Stimulated activated CD8-positive, alpha-beta memory T cell treated with anti-CD3 and anti-CD28 coated beads, Interleukin-4, amount 100 ng/mL, for 1 hour (primary cell): ENCODE measurements at places on chromosomes 6 and 20.

GRCh38 chr6:43009124-43009523, 4.6 kb downstream of the MEA1 start:
- no peak for DNase-seq

DNA sequence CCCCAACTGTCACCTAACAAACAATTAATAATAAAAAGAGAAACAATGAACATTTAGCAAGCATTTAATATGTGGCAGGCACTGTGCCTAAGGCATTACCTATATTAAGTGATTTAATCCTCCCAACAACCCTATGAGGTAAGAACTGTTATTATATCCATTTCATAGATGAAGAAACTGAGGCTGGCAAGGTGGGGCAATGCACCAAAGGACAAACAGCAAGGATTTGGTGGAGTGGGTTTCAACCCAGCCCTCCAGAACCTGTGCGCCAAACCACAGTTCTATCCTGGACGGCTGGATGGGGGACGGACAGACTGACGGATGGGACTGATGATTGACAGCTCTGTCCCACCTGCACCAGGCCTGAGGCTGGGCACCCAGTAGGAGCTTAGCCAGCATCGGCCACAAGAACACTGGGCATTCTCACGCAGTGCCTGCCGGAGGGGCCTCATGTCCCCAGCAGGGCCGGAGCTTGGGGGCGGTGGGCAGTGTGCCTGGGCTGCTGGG, 24.6 kb downstream of the NOL4L start:
- DNase-seq, result no peak

- DNase-seq, result no peak
Observed at GRCh38 chr20:59820204-59821041, 113.0 kb downstream of the SYCP2 start.

- no peak for DNase-seq
Observed at GRCh38 chr6:45163952-45164766, 164.0 kb upstream of the RUNX2 start.

DNA sequence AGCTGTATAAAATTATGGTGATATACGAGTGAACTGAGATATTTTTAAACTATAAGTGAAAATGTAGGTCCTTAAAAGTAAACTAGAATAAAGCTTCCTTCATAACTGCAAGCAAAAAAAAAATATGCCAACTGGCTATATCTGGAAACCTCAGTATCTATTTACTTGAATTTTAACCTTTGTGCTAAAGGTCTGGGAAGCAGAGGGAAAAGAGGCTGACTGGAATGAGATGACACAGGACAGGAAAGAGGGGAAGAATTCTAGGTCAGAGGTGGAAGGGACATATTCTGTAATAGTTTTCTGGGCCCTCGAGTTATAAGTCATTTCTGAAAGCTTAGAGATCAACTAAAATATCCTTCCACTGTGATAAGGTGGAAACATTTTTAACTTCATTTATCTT, 46.8 kb downstream of the AIG1 start:
- no peak for DNase-seq

- no peak for DNase-seq
Observed at GRCh38 chr6:53359843-53360092, 11.0 kb upstream of the ELOVL5 start.

DNA sequence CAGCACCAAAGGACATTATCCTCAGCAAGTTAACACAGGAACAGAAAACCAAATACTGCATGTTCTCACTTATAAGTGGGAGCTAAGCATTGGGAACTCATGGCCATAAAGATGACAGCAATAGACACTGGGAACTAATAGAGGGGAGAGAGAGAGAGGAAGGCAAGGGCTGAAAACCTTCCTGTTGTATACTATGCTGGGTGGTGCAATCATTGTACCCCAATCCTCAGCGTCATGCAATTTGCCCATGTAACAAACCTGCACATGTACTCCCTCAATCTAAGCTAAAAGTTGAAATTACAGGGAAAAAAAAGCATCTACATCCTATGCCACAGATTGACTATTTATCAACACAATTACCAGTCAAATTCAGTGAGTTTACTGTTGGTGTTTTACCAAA, 20.0 kb upstream of the VNN1 start:
- no peak for DNase-seq

DNA sequence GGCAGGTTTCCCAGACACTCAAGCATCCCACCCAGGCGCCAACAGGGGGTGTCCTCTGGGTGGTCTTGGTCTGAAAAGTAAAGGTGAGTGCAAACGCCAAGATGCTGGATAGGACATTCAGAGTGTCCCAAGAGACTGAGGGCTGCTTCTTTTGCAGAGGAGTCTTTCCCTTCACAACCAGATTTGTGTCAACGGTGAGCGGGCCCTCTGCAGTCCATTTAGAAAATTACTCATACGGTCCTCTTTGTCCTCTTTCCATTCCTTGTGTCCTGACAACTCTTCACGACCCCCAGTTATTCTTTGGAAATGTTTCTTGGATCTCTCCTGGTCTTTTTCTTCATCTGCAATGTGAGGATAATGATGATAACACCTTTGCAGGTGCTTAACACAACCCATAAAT, 257.8 kb downstream of the CDC5L start:
- no peak for DNase-seq

- no peak for DNase-seq
Observed at GRCh38 chr6:106204961-106205360, 118.8 kb downstream of the PRDM1 start.

GRCh38 chr6:155333414-155333813, 19.1 kb upstream of the TFB1M start:
- DNase-seq, result no peak

GRCh38 chr20:14012671-14013070, 17.4 kb downstream of the MACROD2 start:
- no peak for DNase-seq

GRCh38 chr6:10999994-11000393, 44.1 kb downstream of the ELOVL2 start:
- no peak for DNase-seq

- no peak for DNase-seq
Observed at GRCh38 chr6:112486454-112486853, 139.3 kb downstream of the RFPL4B start.

GRCh38 chr6:91435630-91436029, 848.8 kb upstream of the MAP3K7 start:
- no peak for DNase-seq

- no peak for DNase-seq
Observed at GRCh38 chr6:123619156-123619555, 17.6 kb downstream of the TRDN start.

GRCh38 chr20:22447447-22447778, 137.0 kb downstream of the FOXA2 start:
- no peak for DNase-seq

DNA sequence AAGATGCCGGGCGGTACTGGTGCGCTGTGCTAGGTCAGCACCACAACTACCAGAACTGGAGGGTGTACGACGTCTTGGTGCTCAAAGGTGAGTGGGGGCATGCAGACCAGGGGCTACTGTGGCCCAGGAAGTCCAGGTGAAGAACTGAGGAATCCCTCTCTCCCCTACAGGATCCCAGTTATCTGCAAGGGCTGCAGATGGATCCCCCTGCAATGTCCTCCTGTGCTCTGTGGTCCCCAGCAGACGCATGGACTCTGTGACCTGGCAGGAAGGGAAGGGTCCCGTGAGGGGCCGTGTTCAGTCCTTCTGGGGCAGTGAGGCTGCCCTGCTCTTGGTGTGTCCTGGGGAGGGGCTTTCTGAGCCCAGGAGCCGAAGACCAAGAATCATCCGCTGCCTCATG, 1.0 kb downstream of the LY6G6F start:
- DNase-seq, result no peak

DNA sequence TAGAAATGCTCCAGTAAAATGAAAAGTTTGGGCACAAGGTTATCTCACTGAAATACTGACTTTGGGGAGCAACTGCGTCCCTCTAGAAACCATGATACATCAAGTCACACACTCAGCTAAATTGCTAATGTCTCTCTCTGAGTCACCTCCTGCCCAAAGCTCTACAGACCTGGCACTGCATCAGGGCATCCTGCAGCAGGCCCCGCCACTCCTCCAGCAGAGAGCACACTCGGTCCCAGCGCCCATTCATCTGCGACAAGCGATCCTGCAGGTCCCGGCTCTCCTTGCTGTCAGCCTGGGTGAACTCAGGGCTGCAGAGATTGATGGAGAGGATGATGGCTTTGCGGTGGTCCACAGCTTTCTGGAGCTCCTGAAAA, 329.0 kb downstream of the ESR1 start:
- DNase-seq, result no peak

DNA sequence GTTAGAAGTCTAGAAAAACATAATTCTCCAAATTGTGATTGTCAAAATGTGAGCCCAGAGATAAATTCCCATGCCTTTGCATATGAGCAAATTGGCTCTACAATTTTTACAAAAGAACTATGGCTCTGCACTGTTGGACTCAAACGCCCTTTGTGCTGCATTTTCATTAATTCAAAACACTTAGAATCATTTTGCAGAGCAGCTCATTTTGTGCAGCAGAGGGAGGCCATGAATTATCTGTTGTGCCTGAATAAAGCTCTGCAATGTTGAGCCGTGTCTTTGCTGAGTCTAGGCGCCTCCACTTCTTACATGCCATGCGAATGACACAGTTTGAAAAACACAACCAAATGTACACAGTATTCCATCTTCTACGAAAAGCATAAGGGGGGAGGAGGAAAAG, 230.2 kb downstream of the PRKN start:
- DNase-seq, result no peak

DNA sequence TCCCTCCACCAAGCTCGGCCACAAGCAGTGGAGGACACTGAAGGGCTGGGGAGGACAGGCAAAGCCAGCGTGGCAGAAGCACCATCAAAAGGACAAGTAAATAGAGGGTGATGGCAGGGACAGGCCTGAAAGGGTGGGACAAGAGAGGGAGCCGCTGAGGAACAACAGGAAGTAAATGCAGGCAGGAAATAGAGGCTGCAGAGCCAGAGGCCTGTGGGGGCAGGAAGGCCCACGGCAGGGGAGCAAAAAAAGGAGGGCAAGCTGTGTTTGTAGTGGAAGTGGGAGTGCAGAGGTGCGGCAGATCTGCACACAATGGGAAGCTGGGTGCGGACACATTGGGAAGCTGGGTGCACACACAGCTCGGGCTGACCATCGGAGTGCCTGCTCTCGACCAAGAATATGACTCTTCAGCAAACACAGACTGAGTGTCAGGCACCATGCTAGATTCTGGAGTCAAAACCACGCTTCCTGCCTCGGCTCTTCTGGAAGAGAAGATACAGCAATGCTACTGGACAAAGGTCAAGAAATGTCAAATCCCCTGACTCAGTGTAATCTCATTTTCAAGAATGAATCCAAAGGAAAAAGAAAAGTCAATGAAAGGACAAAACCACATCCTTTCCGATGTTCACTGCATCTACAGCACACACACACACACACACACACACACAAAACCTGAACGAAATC, 40.4 kb upstream of the RAB22A start:
- no peak for DNase-seq

DNA sequence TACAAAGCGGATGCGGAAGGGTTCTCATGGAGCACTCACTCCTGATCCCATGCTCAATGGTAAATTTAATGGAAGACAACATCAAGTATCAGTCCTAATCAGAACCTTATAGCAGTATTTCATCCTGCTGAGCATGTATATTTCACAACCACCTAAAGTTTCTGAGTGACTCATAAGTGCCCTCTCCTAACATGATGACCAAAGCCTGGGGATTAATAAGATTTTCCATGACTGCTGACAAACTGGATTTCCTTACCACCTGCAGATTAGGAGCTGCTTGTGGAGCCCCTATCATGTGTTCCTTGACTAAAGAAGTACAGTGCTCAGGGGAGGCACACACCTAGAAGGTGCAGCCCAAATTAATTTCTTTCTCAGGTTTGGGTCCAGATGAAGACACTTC, 112.8 kb downstream of the INSM1 start:
- no peak for DNase-seq

DNA sequence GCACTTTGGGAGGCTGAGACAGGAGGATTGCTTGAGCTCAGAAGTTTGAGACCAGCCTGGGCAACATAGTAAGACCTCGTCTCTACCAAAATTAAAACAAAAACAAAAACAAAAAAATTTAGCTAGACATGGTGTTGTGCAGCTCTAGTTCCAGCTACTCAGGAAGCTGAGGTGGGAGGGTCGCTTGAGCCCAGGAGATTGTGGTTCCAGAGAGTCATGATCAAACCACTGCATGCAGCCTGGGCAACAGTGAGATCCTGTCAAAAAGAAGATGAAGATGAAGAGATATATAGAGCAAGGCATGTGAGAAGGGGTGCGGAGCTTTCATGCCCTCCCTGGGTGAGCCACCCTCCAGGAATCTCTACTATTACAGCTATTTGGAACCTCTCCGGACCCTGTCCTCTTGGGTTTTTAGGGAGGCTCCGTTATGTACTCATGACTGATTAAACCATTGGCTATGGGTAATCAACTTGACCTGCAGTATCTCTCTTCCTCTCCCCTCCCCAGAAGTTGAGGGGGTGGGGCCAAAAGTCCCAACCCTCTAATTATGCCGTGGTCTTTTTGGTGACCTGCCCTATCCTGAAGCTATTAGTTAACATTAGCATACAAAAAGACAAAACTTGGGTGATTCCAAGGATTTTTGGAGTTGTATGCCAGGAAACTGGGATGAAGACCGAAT, 9.0 kb downstream of the POLH start:
- DNase-seq, result no peak

GRCh38 chr20:39248171-39248861, 286.2 kb downstream of the DHX35 start:
- DNase-seq, result no peak

GRCh38 chr6:16134430-16134829, 5.5 kb downstream of the MYLIP start:
- no peak for DNase-seq

DNA sequence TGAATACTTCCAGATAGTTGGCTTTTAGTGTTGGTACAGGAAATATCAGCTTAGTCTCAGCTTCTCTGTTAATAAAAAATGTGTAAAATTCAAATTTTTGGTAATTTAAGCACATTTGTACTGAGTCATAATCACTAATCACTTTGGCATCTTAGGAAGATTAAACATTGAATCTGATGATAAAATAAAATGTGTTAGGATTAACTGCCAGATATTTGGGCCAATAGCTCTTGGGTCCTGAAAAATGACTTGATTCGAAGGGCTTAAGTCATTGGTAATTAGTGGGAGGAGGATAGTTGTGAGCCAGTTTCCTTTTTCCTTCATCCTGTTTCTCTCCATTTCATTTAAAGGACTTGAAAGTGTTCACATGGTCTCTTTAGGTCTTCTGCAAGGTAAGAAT, 426.1 kb downstream of the RFPL4B start:
- no peak for DNase-seq
